ENCODE measurements at places on chromosomes 11 and 22. TPM values are rescaled to one million over a fixed set of nuclear protein-coding genes. Genes with fewer than 3 reads are reported as not detected.

- DNase-seq: no peak
These were observed 611.1 kb downstream of the SOX6 start for GRCh38 chr11:15745266-15745665.

DNA sequence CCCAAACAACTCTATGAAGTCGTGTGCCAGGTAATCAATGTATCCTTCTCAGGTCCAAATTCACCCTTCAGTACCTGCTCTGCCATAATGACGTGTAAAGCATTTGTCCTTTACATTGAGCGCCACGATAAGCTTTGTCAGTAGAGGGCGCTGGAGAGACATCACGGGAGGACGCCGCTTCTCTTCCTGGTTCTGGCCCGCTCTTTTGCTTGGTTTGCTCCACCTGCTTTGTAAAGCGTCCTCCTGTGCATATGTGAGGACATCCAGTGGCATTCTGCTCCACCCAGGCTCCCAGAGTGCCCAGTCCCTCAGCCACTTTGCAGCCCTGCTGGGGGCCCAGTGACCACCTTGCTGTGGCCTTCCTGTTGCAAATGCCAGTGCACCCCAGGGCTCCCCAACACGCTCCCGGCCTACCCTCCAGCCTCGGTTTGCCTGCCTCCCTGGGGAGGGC lies 61.1 kb downstream of the WT1 start:
- DNase-seq: peak; percentile 66

DNA sequence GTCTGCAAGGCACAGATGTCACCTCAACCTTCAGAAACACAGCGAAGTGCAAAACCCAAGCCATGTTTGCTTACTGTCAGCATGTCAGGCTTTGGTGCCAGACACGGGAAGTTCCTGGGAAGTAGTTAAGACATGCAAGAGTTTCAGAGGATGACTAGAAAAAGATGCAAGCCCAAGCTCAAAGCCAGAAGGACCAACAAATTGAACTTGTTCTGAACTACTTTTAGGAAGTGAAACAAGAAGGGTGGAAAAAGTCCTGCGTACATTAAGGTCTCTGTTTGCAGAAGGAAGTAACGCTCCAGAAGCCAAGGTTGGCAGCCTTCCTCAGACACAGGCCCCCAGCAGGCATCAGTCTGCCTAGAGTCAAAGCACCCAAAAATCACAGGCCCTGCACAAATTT lies 2.6 kb downstream of the AP1B1 start:
- DNase-seq: no peak

DNA sequence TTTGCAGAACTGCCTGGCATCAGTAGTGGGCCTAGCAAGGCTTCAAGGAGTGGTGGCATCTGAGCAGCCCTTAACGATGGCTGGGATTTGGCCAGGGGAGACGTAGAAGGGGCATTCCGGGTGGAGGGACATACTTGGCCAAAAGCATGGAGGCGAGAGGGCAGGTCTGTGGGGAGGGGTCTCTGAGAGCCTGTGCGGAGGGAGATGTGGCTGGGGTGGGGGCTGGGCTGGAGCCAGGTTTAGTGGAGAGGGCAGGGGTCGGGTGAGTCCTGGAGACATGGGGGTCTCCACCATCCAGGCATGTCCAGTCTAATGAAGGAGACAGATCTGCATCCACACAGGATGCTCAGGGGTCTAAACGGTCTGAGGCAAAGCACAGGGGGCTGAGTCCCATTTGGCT lies 34.4 kb upstream of the WNT11 start:
- DNase-seq: no peak

The ANGPTL5 gene
- not detected for total RNA-seq

The TPBGL gene
- 0.19 TPM for total RNA-seq

The YPEL4 gene
- total RNA-seq: 0.32 TPM

The LRRC74B gene
- not detected for total RNA-seq

DNA sequence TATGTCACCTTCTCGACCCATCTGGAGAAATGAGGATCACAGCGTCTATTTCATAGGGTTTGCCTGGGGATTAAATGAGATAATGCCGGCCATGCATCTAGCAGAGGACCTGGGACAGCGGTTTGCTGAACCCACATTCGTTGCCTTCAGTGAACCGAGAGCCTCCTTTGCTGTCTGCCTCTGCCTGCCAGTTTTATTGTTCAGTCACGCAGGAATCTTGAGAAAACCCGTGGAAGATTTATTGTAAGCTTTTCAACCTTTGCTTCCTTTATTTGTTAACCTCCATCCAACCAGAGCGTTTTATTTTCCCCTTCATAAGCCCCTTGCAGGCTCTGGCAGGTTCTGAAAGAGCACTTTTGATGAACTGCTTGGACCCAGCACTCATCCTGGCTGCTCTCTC lies 202.3 kb upstream of the SYN3 start:
- no peak for DNase-seq

- no peak for DNase-seq
These were observed 45.3 kb downstream of the SMIM38 start for GRCh38 chr11:69201066-69201365.

The CYP2D6 gene
- 1.7 TPM for total RNA-seq

DNA sequence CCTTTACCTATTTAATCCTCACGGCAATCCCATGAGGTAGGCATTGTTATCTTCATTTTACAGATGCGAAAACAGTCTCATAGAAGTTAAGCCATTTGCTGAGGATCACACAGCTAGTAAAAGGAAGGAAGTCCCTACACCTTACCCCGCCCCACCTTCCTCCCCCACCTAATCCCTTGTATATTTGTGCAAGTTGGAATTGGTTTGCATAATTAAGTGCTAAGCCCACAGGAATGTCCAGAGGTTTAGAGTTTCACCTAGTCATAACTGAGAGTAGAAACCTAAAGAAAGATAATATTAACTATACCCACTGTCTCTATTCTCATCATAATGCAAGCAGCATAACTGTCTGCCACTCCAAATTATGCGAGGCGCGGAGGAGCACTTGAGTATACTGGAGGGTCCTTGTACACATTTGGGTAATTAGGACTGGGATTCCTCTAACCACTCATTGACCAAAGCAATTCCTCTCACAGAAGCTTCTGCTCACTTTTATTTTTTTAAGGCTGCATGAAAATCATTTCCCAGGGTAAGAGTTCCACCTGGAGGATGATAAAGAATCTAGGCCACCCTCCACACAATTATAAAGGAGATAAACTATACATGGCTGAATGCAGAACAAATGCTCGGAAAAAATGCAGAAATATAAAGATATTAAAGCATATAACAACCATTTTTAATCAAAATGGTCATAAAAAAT lies 199.9 kb downstream of the FAM181B start:
- no peak for DNase-seq

The SLC22A6 gene
- not detected for total RNA-seq

GRCh38 chr11:62546929-62547625 lies 471 bp upstream of the AHNAK start:
- DNase-seq: peak; percentile 57

The TAF1D gene
- 376 TPM for total RNA-seq

DNA sequence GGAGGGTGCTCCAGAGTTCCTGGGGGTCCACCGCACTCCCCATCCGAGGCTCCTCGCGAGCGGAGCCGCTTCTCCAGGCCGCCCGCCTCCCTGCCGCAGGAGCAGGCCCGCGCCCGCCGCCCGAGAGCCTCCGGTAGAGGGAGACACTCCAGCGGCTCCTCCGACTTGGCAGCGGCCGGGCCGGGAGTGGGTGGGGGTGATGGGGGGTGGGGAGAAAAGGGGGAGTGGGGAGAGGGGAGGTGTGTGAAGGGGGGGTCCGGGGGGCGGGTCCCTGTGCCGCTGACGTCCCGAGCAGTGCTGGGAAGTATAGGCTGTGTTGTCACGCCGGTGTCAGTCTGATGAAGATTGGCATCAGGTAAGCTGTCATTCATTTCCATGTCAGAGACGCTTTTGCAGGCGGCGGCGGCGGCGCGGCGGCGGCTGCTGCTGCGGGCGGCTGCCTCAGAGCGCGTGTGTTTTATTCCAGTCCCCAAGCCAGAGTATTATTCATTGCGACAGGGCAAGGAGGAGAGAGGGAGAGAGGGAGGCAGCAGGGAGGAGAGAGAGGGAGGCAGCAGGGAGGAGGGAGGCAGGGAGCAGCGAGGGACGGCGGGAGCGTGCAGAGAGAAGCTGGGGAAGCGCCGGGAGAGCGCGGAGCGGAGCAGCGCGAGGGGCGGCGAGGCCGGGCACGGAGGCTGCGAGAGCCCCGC lies at the start of gene PKNOX2:
PKNOX2 (plus strand) TSS at position 330 of the 689 bp plus-strand sequence. CDS start 186,555 bp downstream, outside the sequence.
- DNase-seq: peak; percentile 89

The SLC22A8 gene
- total RNA-seq: not detected

- DNase-seq: no peak
These were observed 14.7 kb downstream of the SELENOO start for GRCh38 chr22:50215297-50216054.

GRCh38 chr22:48499456-48500425 lies 1327.9 kb downstream of the BRD1 start:
- DNase-seq: no peak

DNA sequence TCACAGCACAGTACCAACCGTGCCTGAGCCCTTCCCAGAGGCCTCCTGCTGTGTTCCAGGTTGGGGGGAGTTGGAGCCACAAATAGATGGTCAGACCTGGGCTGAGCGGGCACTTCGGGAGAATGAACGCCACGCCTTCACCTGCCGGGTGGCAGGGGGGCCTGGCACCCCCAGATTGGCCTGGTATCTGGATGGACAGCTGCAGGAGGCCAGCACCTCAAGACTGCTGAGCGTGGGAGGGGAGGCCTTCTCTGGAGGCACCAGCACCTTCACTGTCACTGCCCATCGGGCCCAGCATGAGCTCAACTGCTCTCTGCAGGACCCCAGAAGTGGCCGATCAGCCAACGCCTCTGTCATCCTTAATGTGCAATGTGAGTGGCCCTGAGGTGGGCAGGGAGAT lies 1.1 kb downstream of the TMEM25 start:
- DNase-seq: no peak

DNA sequence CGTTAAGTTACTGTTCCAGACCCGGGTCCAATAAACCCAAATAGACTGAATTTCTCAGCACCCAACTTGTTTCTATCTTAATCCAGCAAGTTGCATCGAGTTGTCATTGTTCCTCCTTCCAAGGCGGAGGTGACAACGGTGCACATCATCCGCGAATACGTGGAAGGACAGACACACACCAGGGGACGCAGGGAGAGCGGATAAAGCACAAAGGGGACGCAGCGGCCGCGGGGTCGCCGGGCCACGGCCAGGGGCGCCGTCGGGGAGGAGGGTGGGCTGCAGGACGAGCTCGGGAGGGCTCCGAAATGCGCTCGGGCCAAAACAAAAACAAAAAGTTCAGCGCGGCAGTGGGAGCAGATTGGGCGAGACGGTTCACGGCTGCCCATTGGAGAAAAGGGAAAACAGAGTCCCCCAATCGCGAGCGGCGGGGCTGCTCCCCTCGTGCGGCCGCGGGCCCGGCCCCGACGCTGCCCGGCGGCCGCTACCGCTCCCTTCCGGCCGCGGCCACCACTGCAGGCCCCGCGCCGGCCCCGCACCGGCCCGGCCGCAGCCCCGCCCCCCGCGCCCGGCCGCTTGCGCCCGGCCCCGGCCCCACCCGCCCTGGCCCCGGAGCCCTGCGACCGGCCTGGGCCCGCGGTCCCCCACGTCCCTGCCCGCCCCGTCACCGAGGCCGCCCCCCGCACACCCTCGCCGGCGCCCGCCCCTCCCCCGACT lies 518 bp downstream of the KMT5B start:
- peak; percentile 84 for DNase-seq

GRCh38 chr11:32706985-32707741 lies 87.3 kb downstream of the CCDC73 start:
- DNase-seq: no peak

GRCh38 chr11:125275905-125276618 lies 111.5 kb downstream of the PKNOX2 start:
- DNase-seq: no peak

- DNase-seq: no peak
These were observed 204.3 kb downstream of the TENM4 start for GRCh38 chr11:79236541-79236971.

DNA sequence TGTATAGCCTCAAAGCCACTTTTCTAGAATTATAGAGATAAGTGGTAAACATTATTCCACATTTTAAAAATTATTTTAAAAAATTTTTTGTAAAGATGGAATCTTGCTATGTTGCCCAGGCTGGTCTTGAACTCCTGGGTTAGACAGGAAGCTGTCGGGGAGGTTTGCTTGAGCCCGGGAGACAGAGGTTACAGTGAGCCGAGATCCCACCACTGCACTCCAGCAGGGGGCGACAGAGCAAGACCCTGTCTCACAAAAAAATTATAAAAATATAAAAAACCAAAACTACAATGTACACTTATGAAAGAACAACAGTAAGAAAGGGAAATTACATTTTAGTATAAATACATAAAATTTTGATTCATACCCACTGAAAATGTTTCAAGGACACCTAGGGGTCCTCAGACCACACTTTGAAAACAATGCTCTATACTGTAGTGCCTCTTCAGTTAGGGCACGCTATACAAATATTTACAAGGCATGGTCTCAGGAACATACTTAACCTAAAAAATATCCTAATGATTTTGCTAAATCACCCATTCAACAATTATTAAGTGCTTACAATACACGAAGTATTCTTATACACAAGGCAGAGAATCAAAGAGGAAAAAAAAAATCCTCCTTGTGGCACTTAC lies 111.2 kb downstream of the MRTFA start:
- no peak for DNase-seq

The SIAE gene
- total RNA-seq: 33.7 TPM

DNA sequence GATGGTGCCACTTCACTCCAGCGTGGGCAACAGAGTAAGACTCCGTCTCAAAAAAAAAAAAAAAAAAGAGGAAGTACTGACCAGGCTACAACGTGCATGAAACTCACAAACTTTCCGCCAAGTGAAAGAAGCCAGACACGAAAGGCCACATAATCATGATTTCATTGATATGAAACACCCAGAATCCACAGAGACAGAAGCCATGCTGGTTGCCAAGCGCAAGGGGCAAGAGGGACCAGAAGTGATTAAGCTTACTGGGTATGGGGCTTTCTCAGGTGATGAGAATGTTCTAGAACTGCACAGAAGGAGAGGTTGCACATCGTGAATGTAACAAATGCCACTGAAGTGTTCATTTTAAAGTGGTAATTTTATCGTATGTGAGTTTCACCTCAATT lies 60.9 kb downstream of the CELSR1 start:
- DNase-seq: no peak

- DNase-seq: no peak
These were observed 310.8 kb upstream of the SORL1-AS1 start for GRCh38 chr11:121763526-121763925.

The HPX gene
- total RNA-seq: 10.9 TPM

- DNase-seq: peak; percentile 82
These were observed 59.2 kb downstream of the SLC35F2 start for GRCh38 chr11:107799218-107799859.

The TEX54 gene
- total RNA-seq: 0.95 TPM

The OR8G1 gene
- not detected for total RNA-seq

- DNase-seq: no peak
These were observed 562.5 kb upstream of the LRRC4C start for GRCh38 chr11:42021911-42022310.

The AQP11 gene
- total RNA-seq: 11.5 TPM

- peak; percentile 54 for DNase-seq
These were observed 29.6 kb downstream of the CAT start for GRCh38 chr11:34468209-34468841.

The DRD4 gene
- 1.0 TPM for total RNA-seq

All from Caco-2 (cell line).